ENCODE measurements at places on chromosomes 16 and 17. TPM values are rescaled to one million over a fixed set of nuclear protein-coding genes. Genes with fewer than 3 reads are reported as not detected.

GRCh38 chr17:49994085-49995054, 654 bp downstream of the DLX3 start:
- H3K27me3 ChIP-seq = peaks cover 63% of the 10 kb centered on the region
- H3K4me3 ChIP-seq = peak overlapping the region; percentile 66
- H3K4me1 ChIP-seq = peaks cover 27% of the 10 kb centered on the region
- DNase-seq = peak; percentile 36
- no peak overlapping the region for H3K27ac ChIP-seq

Gene CSH1
- not detected for total RNA-seq

Gene TP53TG3F
- total RNA-seq = not detected

GRCh38 chr16:521381-522210, 5.9 kb upstream of the CAPN15 start:
- DNase-seq = no peak
- H3K4me3 ChIP-seq = no peak overlapping the region
- peaks cover 4% of the 10 kb centered on the region for H3K36me3 ChIP-seq
- H3K27me3 ChIP-seq = no peaks in the 10 kb centered on the region

GRCh38 chr17:82848022-82848592, 8.3 kb upstream of the ZNF750 start:
- DNase-seq = peak; percentile 54
- peaks cover 22% of the 10 kb centered on the region for H3K4me1 ChIP-seq
- no peaks in the 10 kb centered on the region for H3K27me3 ChIP-seq
- no peak overlapping the region for H3K4me3 ChIP-seq
- H3K27ac ChIP-seq = no peak overlapping the region

DNA sequence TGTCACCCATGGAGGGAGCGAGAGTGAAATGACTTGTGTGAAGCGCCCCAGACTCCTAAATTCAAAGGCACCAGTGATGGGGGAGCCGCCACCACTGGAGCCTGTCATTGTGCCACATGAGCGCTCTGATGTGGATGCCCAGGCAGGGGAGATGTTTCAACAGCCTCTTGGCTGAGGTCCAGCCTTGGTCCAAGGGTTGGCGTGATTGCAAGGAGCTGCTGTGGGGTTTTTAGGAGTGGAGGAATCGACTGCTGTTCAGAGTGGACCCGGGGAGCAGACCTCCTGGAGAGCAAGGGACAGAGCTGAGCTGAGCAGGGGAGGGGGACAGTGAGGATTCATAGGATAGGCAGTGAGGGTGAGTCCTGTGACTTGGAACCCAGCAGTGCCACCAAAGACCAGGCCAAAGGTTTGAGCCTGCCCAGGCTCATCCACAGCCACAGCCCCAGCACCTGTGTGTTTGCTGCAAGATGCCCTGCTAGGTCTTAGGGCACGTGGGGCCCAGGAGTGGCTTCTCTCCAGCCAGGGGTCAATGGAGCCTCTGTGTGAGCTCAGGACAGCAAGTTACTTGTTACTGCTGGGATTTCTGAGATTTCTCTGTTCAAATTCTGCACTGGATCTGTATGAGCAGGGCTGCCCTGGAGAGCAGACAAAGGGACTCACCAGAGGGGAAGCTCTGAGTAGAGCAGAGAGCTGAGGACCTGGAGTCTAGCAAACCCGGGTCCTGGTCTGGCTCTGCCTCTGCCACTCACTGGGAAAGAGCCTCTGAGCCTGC, 20.3 kb downstream of the RHBDL3 start:
- DNase-seq = no peak
- H3K36me3 ChIP-seq = no peaks in the 10 kb centered on the region
- no peak overlapping the region for H3K4me3 ChIP-seq
- H3K27ac ChIP-seq = no peak overlapping the region

DNA sequence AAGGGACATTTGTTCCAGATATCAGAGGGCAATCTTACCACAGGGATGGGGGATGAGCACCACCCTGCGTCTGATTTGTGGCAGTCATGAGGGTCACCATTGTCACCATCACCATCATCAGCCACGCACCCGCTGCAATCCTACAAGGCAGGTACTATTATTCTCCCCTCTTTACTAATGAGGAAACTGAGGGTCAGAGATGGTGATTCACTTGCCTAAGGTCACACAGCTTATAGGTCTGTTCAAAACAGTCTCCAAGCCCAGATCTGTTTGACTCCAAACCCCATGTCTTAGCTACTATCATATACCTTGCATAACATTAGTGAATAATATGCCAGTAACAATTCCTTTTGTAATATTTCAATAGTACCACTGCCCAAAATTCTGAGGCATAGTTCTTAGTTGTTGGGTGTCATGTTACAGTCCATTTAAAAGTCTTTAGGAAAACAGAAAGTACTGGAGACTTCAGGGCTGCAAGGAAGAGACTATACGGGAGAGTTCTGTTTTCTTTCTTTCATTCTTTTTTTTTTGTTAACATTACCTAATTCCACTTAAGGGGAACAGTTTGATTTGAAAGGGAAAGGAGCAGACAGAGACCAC, 166.4 kb downstream of the C16orf95 start:
- H3K27me3 ChIP-seq = no peaks in the 10 kb centered on the region
- DNase-seq = no peak
- H3K4me1 ChIP-seq = no peaks in the 10 kb centered on the region
- H3K4me3 ChIP-seq = no peak overlapping the region
- no peak overlapping the region for H3K27ac ChIP-seq
- peaks cover 2% of the 10 kb centered on the region for H3K36me3 ChIP-seq

DNA sequence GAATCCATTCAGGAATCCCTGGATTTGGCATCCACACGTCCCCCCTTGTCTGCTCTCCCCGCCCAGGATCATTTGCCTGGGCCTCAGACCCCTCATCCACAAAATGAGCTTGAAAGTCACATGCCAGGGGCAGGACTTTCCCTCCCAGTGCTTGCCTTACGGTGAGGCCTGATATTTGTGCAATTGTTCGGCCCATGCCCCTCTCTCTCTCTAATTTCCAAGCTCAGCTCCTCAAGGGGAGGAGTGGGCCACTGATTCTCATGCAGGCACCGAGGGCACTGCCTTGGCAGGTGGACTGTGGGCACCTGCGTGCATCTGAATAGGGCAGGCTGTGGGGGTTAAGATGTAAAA, 267.2 kb upstream of the FOXF1 start:
- peaks cover 19% of the 10 kb centered on the region for H3K27me3 ChIP-seq
- no peaks in the 10 kb centered on the region for H3K4me1 ChIP-seq
- DNase-seq = no peak
- H3K27ac ChIP-seq = no peak overlapping the region
- no peak overlapping the region for H3K4me3 ChIP-seq

Gene SOST
- not detected for total RNA-seq

GRCh38 chr16:16805809-16806208, 426.9 kb downstream of the NPIPA7 start:
- no peak overlapping the region for H3K4me3 ChIP-seq
- H3K27ac ChIP-seq = no peak overlapping the region
- H3K4me1 ChIP-seq = no peaks in the 10 kb centered on the region
- H3K36me3 ChIP-seq = no peaks in the 10 kb centered on the region
- no peak for DNase-seq

- peaks cover 70% of the 10 kb centered on the region for H3K4me1 ChIP-seq
- DNase-seq = no peak
- H3K36me3 ChIP-seq = peaks cover 10% of the 10 kb centered on the region
- H3K4me3 ChIP-seq = no peak overlapping the region
Observed at GRCh38 chr17:48433896-48434295, 3.9 kb upstream of the SKAP1 start.

Gene KDM6B
- 22.7 TPM for total RNA-seq

GRCh38 chr16:30473231-30474073, 910 bp downstream of the ITGAL start:
- H3K4me1 ChIP-seq = peaks cover 72% of the 10 kb centered on the region
- H3K36me3 ChIP-seq = peaks cover 39% of the 10 kb centered on the region
- H3K4me3 ChIP-seq = peak overlapping the region; percentile 92
- H3K27me3 ChIP-seq = no peaks in the 10 kb centered on the region
- H3K27ac ChIP-seq = peak overlapping the region; percentile 92
- DNase-seq = peak; percentile 82

Gene SPATA22
- not detected for total RNA-seq

Gene GAS7
- 0.31 TPM for total RNA-seq

DNA sequence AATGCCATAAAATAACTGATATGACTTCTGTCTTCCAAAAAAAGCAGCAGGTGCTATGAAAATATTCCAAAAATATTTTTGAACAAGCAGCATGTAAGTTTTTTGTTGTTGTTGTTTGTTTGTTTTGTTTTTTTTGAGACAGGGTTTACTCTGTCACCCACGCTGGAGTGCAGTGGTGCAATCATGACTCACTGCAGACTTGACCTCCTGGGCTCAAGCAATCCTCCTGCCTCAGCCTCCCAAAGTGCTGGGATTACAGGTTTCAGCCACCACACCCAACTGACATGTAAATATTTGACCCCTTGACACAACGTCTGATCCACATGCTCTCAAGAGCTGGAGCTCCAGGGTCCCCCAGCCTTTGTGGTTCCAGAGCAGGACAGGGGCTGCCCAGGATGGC, 98.4 kb downstream of the LITAF start:
- H3K4me1 ChIP-seq = peaks cover 1% of the 10 kb centered on the region
- H3K27ac ChIP-seq = no peak overlapping the region
- H3K36me3 ChIP-seq = peaks cover 14% of the 10 kb centered on the region
- no peak for DNase-seq
- no peaks in the 10 kb centered on the region for H3K27me3 ChIP-seq

DNA sequence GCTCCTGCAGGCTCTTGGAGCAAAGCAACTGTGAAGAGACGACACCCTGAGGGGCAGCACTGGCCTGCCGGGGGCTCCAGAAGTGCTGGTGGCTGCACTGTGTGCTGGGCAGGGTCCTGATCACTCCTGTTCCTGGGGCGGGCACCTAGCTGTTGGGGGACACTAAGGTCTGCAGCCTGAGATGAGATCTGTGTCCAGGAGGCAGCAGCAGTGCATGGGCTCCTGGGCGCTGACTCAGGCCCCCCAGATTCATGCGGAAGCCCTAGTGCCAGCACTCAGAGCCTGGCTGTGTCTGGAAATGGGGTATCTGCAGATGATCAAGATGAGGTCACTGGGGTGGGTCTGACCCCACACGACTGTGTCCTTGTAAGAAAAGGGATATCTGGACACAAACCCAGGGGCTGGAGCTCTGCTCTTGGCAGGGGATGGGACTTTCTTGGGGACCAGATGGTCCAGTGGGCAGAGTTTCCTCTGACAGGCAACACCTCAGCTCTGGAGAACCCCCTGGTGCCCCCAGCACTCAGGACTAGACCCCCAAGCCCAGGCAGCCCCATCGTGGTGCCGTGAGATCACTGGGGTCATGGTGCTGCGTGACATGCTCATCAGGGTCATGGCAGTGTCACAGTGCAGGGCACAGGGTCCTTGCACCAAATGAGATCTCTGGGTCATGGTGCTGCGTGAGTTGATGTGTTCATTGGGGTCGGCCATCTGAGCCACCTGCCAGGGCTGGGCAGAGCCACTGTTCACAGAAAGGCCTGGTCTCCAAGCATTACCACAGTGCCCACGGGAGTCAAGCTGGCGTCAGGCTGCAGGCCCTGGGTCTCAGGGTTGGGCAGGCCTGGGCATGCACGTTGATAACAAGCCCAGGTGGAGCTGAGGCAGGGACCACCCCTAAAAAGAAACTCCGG, 9.5 kb downstream of the FAAP100 start:
- peaks cover 1% of the 10 kb centered on the region for H3K4me1 ChIP-seq
- no peaks in the 10 kb centered on the region for H3K27me3 ChIP-seq
- no peak overlapping the region for H3K27ac ChIP-seq
- no peak overlapping the region for H3K4me3 ChIP-seq
- no peak for DNase-seq

DNA sequence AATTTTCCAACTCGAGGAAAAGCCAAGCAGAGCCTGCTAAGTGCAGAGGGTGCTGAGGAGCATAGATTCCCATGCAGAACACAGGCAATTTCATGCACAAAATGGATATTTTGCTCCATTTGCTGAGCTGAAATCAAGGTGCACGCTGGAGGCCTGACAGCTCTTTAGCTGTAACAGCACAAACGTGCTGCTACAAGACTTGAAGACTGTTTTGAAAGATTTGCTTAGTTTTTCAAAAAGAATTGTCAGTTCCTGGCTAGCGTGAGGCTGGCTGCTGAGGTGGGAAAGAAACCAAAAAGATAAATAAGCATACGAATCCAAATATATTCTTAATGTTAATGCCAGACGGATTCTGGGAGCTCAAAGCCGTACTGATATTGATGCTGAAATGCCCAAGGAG, 309.0 kb upstream of the MAF start:
- H3K27me3 ChIP-seq = no peaks in the 10 kb centered on the region
- DNase-seq = no peak
- no peaks in the 10 kb centered on the region for H3K4me1 ChIP-seq
- no peak overlapping the region for H3K4me3 ChIP-seq

- H3K4me3 ChIP-seq = no peak overlapping the region
- H3K27me3 ChIP-seq = peaks cover 11% of the 10 kb centered on the region
- H3K4me1 ChIP-seq = no peaks in the 10 kb centered on the region
Observed at GRCh38 chr17:19271780-19272357, 34.7 kb downstream of the EPN2 start.

GRCh38 chr16:64094181-64094965, 1027.5 kb downstream of the CDH11 start:
- H3K27ac ChIP-seq = no peak overlapping the region
- H3K4me1 ChIP-seq = no peaks in the 10 kb centered on the region
- no peak for DNase-seq

Gene CEMP1
- not detected for total RNA-seq

DNA sequence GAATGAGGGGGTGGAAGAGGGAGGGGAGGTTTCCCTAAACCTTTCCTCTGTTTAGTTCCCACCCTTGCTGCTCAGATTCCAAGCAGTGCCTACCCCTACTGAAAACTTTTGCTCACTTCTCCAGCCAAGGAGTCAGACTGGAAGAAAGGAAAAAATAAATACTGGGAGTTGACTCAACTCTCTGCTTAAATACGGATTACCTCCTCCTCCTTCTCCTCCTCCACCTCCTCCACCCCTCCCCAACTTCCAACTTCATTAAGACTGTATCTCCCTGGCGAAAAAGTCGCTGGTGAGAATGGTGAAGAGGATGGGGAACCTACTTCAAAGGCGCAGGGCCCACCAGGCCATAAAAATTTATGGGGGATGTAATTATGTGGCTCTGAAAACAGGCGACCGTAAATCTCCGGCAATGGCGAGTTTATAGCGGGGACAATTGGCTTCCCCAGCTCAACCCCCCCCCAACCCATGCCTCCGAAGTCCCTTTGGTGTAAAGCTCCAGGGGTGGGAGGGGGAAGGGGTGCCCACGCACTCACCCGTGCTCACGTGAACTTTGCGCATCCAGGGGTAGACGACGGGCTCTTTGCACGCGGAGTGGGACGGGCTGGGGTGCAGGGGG, 712 bp downstream of the HOXB4 start:
- DNase-seq = peak; percentile 30
- H3K27ac ChIP-seq = peak overlapping the region; percentile 46
- peak overlapping the region; percentile 78 for H3K4me3 ChIP-seq
- H3K4me1 ChIP-seq = peaks cover 44% of the 10 kb centered on the region
- H3K36me3 ChIP-seq = no peaks in the 10 kb centered on the region

Gene GSG1L2
- total RNA-seq = not detected

DNA sequence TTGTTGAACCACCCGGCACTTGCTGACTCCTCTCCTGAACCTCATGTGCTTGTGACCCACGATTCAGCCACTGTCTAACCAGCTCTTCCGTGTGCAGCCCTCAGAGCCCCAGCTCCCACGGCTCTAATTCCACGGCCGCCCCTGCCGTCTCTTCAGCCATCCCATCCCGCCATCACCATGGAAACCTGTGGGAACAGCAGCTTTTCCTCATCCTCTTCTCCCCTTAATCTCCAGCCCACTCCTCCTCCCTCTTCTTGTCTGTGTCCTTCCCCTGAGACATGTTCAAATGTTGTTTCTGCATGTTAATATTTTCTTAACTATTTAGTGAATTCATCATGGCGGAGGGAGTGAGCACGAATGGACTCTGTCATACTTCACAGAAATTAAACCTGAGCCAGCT, 285.2 kb downstream of the CDH13 start:
- no peak overlapping the region for H3K27ac ChIP-seq
- peaks cover 9% of the 10 kb centered on the region for H3K27me3 ChIP-seq
- H3K36me3 ChIP-seq = no peaks in the 10 kb centered on the region
- DNase-seq = no peak
- H3K4me3 ChIP-seq = no peak overlapping the region
